ENCODE measurements at places on chromosomes 6 and 20.
A peak's percentile ranks its signal among the peaks of the same experiment; 100 is the strongest.

- no peak for DNase-seq
Observed at GRCh38 chr6:16132909-16133308, 4.0 kb downstream of the MYLIP start.

GRCh38 chr6:43869079-43869710, 99.2 kb downstream of the VEGFA start:
- DNase-seq, result no peak

- no peak for DNase-seq
Observed at GRCh38 chr6:11621119-11621518, 83.6 kb downstream of the TMEM170B start.

- no peak for DNase-seq
Observed at GRCh38 chr6:168169624-168170023, 90.6 kb upstream of the FRMD1 start.

DNA sequence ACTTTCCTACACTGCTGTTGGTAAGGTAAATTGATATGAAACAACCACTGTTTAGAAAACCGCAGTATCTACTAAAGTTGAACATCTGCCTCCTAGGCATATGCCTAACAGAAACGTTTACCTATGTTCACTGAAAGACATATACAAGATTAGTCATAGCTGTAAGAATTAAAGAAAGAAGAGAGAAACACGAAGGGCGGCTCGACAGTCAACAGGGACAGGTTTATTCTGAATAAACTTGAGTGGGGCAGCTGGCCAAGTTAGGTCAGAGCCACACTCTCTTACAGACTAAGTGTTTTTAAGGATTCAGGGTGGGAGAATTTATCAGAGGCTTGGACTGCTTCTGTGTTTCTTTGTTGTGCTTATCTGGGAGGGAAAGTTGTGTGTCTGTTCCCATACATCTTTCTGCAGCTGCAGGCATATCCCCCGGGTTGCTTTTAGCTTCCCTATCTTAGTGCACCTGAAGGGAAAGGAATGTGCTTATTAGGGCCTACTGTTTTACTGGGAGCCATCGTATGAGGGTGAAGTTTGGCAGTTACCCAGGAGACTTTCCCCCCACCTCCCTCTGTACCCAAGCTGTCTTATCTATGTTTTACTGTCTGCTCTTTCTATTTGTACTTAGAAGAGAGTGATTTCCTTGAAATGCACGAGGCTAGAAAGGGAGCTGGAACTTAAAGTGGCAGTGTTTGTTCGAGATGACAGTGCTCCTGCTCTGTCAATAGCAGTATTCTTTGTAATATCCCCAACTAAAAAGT, 20.4 kb downstream of the PROCR start:
- no peak for DNase-seq

DNA sequence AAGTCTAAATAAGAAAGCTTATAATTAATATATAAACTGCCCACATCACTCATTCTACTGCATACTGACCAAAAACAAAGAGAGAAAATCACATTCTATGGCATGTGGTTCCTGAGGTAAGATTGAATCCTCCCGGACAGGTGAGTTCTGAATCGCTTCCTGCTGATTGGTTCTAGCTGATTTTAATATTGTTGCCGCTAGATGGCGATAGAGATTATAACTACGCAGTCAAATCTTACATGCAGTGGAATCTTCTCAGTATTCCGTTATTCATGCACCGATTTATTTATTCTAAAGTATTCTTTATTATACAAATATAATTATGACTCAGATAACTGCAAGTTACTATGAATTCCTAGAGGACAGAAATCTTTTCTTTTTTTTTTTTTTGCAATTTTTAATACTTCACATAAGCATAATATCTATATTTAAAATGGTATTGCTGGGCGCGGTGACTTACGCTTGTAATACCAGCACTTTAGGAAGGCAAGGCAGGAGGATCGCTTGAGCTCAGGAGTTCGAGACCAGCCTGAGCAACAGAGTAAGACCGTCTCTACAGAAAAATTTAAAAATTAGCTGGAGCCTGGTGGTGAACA, 24.2 kb upstream of the TMX4 start:
- DNase-seq, result peak; percentile 73

GRCh38 chr6:107641500-107641941, 151.6 kb downstream of the SOBP start:
- DNase-seq, result no peak

DNA sequence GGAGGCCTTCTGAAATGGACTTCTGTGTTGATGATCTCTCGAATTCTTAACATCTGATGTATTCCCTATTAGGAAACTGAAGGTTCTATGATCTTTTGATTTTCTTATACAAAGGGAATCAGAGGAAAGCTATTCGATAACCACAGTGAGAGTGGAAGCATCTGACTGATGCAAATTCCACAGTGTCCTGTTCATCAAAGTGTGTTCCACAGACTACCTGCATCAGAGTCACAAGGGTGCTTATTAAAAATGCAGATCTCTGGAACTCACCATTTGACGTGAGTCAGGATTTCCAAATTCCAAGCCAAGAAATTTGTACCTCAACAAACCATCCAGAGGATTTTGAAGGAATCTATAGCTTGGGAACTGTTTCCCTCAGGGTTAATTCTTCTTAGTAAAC, 4.4 kb upstream of the MEP1A start:
- DNase-seq, result no peak

DNA sequence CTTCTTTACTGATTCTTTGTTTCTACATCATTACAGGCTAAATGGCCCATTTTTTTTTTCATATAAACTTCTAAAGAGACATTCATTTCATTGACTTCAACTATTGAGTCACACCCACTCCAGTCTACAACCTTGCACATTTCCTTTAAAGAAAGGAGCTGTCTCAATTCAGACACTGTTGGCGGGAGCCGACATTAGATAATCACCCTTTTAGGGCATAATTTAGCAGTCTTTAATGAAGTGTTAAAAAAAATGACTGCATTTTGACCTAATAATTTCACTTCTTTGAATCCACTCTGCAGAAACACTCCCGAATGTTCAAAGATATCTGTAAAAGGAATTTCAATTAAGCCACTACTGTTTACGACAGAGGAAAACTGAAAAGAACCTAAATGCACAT, 1.5 kb downstream of the EPM2A start:
- DNase-seq, result no peak
